CD14-positive monocyte (primary cell): ENCODE measurements at places on chromosomes 11 and 22.
A peak's percentile ranks its signal among the peaks of the same experiment; 100 is the strongest.

DNA sequence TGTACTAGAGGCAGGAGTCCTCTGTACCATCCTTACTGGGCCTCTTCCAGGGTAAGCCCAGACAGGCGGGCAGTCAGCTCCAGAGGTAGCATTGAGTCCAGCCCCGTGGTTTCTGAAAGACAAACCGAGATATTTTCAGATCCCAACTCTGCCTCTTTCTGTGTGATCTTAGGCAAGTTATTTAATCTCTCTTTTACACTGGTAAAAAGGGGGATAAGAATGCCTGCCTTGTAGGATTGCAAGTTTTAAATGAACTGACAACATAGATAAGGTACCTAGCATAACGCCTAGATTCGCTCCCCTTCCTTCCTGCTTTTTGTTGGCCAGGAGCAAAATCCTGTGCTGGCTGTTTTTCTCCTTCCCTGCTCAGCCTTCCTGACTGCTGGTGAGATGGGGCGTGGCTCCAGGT lies 56.4 kb upstream of the NNMT start:
- DNase-seq, result no peak

GRCh38 chr11:112178936-112179335 lies 3.6 kb downstream of the BCO2 start:
- no peak for DNase-seq

GRCh38 chr11:47391711-47392432 lies 13.5 kb upstream of the SPI1 start:
- no peak for DNase-seq

GRCh38 chr11:76680518-76681425 lies 10.2 kb upstream of the LRRC32 start:
- DNase-seq, result peak; percentile 67

DNA sequence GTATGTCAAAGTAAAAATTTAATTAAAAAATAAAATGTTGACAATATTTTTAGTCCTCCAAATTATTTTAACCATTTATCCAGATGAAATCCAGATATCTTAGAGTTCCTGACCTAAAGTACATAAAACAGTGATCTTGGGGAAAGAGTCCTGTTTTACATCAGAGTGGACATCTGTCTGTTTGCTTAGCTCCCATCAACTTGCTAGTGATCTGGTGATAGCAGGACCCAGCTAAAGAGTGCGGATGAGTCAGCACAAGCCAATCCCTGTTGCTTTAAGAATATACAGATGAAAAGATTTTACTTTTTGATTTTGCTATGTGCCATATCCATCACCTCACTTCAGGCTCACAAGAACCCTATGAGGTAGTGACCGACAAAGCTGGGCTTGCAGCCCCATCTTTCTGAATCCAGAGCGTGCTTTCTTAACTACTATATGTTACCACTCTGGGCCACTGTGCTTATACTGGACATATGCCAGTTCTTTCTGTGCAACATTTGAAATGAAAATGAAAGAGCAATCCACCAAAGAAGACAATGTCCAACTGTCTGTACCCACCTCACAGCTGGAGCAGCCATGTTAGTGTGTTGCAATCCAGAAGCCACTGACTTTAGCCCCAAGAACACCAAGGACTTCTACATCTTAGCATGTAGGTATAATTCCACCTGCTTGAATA lies 167.6 kb upstream of the SESN3 start:
- no peak for DNase-seq
